ENCODE measurements at places on chromosomes 5 and 9.
A peak's percentile ranks its signal among the peaks of the same experiment; 100 is the strongest.

DNA sequence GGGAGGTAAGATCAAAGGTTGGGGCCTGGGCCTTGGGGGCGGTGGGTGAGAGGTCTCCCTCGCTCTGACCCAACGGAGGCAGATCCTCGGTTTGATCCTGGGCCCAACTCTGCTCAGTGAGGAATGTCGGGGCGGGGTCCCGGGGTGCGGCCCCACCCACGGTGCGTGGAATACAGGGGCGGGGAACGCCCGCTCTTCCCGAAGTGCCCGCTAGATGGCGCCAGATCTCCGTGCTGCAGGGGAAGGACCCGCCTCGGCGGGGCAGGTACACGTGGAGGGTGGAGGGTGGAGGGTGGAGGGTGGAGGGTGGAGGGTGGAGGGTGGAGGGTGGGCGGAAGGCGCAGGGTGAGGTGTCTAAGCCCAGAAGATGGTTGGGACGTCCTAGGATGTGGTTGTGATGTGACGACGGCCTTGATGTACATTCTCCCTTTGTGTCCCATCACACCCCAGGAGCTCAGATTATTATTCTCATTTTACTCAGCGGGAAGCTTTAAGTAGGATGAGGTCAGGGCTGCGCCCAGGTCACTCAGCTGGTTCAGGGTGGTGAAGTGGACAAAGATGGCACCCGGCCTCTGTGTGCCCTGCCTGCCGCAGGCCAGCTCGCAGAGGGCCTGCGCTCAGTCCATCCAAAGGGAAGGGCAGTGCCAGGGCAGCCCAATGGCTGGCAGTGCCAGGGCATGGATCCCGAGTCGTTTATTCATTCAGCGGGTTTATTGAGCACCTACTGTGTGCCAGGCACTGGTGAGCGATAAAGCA lies 9.4 kb upstream of the RPS14 start:
- peak; percentile 75 for DNase-seq

- no peak for DNase-seq
Observed at GRCh38 chr9:37999588-38000189, 69.3 kb downstream of the SHB start.

- DNase-seq: no peak
Observed at GRCh38 chr5:30607301-30607894, 586.1 kb upstream of the CDH6 start.

- no peak for DNase-seq
Observed at GRCh38 chr9:14405176-14405706, 91.3 kb upstream of the NFIB start.

DNA sequence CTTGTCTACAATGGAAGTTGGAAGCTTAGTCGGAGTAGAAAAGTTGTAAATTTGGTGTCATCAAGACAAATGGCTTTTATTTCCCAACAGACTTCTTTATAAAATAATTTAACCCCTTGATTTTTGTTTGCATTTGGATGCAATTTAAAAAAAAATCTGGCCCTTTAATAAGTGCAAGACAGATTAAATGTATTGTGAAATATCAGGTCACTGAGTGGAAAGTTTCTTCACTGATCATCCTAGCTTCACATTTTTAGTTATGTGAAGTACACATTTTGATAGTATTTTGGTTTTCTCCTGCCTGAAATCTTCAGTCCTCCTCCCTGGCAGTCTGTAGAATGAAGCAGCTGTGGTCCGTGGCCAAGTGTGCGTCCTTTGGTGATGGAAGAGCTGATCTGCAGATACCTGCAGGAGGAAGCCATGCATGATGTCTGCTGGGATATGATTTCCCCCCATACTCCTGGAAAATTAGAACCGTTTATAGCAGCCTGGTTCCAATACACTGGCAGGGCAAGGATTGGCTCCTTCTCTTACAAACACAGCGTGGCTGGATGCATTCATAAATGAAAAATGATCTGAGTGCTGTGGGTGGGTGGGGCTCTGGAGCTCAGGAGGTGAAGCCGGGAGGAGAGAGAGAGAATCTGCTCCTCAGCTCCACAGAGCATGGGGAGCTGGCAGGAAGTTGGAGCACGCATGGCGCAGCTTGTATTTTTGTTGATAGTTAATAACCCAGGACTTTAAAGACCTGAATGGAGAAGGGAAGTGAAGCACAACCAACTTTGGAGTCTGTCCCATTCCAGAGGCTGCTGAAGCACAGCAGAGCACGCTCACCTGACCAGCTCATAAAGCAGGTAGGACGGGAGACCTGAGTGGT lies 238.4 kb downstream of the GOLPH3 start:
- no peak for DNase-seq

GRCh38 chr5:107325866-107326265 lies 344.9 kb downstream of the EFNA5 start:
- no peak for DNase-seq

GRCh38 chr9:86679909-86680308 lies 267.4 kb downstream of the GAS1 start:
- DNase-seq: no peak

- no peak for DNase-seq
Observed at GRCh38 chr9:129608561-129609481, 12.1 kb downstream of the C9orf50 start.

GRCh38 chr5:4348423-4348822 lies 752.8 kb downstream of the IRX1 start:
- no peak for DNase-seq

DNA sequence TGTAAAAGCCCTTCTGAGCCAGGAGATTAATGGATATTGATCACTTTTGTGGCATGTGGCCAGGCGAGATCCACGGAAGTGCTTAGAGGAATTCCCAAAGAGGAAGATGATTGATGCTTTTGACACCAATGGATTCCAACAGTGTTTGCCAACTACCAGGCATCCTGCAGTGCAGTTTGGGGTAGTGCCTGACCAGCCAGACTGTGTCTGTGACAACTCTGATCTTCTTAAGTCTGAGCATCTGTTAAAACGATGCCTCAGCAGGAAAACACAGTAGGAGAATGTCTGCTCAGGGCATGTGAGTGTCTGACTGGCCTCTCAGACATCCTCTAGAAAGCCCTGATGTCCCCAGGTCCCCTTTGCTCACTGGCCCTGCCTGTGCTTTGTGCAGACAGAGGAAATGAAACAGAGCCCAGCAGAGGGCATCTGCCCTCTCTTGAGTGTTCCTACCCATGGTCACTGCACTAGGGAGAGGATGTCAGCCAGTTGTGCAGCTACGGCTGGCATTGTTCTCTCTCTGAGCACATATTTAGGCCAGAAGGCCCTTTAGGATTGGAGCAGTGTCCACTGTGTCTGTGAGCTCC lies 57.0 kb downstream of the TRPC7 start:
- DNase-seq: no peak

- DNase-seq: no peak
Observed at GRCh38 chr5:147223948-147224791, 10.7 kb upstream of the STK32A start.

DNA sequence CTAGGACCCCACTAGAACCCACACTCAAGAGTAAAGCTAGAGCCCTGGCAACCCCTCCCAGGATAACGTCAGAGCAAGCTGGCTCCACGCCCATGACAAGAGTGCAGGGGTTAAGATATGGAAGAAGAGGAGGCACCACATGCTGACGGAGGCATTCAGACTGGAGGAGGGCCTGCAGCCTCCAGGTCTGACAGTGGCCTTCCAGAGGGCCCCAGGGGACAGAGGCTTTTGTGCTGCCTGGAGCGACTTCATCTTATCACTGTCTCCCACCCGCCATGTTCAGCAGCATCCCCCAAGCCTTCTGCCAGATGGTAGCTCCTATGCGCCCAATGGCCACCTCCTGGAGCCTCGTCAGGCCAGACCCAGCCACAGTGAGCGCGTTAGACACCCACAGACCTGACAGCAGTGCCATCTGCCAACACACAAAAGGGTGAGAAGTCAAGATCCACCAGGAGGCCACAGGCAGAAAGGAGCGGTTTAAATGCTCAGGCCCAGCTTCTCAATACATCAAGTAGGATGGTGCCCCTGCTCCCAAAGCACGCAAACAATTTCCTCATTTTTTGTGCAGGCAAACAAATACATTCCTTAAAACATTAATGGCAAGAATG lies 65.8 kb downstream of the C5orf15 start:
- DNase-seq: no peak

DNA sequence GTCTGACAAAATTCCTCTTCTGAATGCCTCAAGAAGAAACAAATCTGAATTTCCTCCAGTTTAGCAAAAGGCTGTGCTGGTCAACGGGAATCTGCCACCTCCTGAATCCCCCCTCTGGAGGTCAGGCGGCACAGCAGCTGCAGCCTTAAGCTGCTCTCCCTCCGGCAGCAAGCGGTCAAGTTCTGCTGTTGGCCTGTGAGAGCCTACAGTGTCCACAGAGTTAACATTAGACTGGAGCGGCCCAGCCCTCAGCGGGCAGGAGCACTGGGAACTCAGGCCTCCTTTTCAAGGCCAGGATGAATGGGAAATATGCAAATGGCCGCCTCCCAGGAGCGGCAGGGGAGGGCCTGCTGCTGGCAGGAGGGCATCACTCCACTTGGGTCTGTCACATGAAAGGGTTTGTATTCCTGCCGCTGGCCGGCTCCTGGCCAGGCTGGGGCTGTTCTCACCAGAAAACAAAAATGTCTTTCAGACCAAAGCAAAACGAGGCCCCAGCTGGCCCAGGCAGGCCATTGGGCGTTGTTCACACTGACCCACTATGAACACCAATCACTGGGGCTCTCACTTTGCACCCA lies 8.2 kb downstream of the ACSL6 start:
- DNase-seq: no peak

DNA sequence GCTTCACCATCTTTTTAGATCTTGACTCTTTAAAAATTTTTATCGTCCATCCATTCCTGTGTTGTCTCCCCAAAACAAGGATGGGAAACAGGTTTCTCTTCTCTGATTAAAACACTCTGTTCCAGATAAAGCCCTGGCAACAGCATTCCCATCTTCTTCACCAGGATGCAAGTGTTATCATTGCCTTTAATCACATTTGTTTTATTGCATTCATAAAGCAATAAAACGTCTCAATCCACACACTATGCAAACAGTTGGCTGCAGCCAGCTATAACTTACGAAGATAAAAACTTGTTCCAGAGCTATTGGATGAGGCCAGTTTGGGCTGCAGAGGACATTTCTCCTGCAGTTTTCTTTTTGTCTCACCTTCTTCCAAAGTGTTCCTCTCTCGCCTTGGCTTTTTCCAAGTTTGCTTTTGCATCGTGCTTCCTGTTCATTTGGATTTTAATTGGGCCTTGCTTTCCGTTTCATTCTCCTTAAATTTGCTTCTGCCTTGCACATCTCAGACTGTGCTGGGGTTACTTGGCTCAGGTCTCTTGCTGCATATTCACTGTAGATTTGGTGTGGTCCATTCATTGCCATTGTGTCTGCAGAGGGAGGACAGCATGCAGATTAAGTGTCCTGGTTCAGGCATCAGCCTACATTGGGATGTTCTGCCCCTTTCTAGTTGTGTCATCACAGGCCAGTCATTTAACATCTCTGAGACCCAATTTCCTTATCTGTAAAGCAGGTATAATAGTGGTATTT lies 136.5 kb upstream of the LIFR start:
- no peak for DNase-seq
